ENCODE measurements at places on chromosomes 3 and 15.

- no peak for DNase-seq
These were observed 119.4 kb downstream of the SUCLG2 start for GRCh38 chr3:67535006-67535405.

DNA sequence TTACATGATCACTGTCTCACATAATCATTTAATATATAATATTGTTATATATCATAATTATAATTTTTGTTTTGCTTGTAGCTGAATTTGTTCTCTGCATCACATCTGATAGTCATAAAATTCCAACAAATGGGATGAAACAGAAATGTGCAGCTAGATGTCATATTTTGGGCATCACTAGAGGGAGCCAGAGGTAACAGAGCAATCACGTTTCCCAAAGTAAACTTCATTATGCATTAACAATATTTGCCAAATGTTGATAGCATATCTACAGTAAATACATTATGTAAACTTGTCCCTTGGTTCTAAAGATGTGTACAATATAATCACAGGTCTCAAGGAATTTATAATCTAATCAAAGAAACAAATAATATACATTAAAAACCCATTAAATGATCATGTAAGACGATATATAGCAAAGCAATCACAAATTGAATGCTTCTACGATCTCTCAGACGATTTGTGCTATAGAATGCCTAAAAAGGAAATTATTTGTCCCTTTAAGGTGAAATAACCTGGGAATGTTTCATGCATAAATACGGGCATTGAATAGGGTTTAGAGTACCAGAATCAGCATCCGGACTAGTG lies 234.2 kb upstream of the MCTP2 start:
- DNase-seq, result peak; percentile 31

DNA sequence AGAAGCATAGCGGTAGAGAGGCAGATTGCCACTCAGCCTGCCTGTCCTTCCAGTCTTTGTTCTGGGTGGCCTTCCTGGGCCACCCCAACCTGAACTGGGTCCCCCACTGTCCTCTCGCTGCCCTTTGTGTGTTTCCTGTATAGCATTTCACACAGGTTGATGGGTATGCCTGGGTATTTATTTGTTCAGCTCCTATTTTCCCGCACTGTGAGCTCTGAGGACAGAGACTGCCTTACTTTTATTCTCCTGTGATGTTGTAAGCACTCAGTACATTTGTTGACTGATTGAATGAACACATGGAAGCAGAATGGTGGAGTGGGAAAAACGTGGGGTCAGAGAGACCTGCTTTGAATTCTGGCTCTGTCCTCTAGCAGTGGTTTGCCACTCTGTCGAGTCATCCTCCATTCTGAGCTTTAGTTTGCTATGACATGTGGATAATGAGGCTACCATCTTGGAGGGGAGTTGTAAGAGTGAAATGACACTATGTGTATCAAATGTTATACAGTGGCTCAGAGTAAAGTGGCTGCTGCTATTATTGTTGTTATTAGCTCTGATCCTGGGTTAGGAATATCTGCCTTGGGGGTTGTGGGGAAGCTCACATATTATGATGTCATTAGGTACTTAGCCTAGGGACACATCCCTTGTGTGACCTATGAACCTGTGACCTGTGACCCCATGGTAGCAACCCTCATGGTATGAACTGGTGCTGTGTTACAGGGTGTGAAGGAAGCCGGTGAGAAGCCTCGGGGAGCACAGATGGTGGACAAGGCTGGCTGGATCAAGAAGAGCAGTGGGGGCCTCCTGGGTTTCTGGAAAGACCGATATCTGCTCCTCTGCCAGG lies 6.4 kb downstream of the PLEKHO2 start:
- no peak for DNase-seq

GRCh38 chr3:177035676-177036075 lies 161.6 kb downstream of the TBL1XR1 start:
- no peak for DNase-seq

DNA sequence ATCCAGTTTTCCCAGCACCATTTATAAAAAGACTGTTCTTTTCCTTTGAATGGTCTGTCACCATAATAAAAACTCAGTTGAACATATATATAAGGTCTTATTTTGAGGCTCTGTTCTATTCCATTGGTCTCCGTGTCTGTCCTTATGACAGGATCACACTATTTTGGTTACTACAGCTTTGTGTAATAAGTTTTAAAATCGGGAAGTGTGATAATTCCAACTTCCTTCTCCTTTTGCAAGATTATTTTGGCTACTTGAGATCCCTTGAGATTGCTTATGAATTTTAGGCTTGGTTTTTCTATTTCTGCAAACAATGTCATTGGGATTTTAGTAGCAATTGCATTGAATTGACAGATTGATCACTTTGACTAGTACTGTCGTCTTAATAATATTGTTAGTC lies 35.7 kb downstream of the SACM1L start:
- no peak for DNase-seq

DNA sequence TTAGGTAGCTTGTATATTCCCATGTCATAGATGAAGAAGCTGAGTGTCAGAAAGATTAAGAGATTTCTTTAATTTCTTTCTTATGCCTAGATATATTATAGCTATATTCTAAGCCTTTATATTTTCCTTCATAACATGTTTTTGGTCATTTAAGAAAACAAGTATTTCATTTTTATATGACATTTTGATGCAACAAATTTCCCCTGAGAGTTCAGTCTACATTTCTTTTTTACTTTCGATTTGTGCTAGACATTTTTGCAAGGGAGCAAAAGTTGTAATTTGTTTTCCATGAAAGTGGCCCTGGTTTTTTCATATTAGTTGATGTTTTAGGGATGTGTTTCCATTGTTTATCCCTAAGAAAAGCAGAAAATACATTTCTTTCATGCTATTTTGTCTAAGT lies 344.9 kb downstream of the NLGN1 start:
- no peak for DNase-seq

DNA sequence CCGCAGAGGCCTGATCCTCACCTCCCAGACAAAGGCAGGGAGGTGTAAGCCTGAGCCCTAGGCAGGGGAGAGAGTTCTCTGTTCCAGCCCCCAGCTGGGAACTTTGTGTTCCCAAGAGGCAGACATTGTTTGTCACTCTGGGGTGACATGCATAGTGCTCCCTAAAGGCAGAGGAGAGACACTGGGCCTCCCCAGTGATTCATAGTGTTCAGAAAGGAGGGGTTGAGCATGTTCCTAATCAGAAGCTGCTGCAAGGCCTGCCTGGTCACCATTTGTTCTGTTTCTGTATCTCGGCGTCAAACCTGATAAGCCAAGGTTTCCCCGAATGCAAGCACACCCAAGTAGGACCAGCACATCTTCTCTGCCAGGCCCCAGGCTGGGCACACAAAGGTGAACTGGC lies 24.0 kb upstream of the SLC6A6 start:
- no peak for DNase-seq

GRCh38 chr3:15305359-15305844 lies 27.0 kb downstream of the SH3BP5 start:
- DNase-seq, result peak; percentile 50

DNA sequence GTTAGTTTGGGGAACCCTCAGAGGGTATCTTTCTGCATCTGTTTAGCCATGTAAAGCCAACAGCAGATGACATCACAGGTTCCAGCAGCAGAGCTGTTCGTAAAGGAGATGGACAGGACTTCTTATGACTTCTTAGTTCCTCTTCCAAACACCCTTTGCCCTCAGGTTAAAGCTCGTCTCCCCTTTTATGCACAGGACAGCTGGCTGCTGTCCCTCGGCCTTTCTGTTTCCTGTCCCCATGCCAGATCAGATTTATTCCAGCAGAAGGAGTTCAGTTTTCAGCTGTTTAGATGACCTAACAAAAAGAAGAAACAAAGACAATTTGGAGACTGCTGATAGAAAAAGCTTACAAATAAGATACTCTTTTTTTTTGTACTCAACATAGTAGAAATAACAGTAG lies 45.1 kb downstream of the SEC22A start:
- DNase-seq, result no peak

DNA sequence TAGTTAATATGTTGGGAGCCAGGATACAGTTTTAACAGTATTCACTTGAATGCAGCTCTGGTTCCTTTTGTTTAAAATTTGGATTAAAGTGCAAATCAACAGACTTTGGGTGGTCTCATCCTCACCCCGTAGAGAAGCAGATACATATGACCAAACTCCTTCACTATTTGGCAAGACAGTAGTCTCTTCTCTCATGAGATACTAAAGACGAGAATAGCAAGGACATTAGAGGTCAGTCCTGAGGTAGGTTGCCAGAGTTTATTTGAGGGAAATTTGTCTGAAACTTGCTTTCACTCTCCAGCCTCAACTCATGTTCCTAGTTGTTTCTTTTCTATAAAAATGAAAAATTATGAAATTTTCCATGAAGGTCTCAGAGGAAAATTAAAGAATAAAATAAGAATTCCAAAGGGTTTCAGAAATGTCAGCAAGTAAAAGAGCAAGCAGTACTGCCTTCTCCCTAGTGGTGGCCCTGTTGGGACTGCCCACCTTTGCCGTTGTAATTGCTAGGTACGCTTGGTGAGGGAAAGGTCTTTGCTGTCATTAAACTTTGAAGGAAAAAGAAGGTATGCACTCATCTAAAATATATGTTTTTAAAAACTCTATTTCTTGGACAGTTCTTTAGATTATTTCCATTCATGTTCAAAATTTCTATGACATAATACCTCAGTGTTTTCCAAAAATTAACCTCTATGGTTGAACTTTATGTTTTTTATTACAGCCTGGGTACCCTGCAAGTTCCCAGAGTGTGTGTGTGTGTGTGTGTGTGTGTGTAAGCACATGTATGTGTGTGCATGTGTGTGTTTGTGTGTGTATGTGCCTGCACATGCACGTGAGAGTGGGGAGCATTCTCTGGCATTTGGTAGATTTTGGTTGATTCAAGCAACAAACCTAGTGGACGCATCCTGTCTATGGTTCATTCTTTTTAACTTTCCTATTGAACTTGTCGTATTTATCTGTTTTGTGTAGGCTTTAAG lies 111.4 kb downstream of the CMSS1 start:
- DNase-seq, result peak; percentile 33

DNA sequence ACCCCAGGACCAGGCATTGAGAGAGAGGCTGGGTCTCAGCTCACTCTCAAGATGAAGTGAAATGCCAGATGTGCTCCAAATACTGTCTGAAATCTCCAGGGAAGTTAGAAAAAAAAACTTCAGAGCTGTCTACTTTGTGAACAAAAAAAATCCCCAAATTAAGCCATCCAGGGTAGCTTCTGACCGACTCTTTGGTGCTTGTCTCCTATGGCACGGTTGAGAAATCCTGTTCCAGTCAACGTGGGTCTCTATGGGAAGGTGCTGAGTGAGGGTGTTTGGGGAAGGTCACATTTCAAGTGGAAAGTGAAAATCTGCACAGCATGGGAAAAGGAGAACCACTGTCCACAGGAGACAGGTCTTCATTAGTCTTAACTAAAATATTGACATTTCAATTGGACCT lies 322.5 kb upstream of the CFAP20DC start:
- no peak for DNase-seq

GRCh38 chr15:29740692-29741311 lies 81.5 kb downstream of the TJP1 start:
- no peak for DNase-seq

- DNase-seq, result no peak
These were observed 19.2 kb upstream of the MORF4L1 start for GRCh38 chr15:78853500-78853899.

DNA sequence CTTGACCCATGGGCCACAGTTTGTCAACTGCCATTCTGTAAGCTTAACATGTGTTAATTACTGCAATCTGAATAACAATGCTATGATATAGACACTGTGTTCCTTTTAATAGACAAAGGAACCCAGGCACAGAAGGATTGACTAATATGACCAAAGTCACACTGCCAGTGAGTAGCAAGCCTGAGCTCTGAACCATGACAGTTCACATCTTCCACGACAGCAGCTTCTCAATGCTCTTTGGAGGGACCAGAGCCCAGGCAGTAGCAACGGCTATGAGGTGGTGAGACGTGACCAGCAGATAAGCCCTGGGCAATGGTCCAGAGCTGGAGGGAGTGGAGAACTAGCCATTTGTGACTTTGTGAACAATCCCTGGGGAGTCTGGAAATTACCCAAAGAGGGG lies 19.4 kb downstream of the CA12 start:
- no peak for DNase-seq

GRCh38 chr15:36483409-36483808 lies 96.0 kb upstream of the CDIN1 start:
- DNase-seq, result no peak

GRCh38 chr15:29682781-29683180 lies 139.5 kb downstream of the TJP1 start:
- DNase-seq, result no peak

DNA sequence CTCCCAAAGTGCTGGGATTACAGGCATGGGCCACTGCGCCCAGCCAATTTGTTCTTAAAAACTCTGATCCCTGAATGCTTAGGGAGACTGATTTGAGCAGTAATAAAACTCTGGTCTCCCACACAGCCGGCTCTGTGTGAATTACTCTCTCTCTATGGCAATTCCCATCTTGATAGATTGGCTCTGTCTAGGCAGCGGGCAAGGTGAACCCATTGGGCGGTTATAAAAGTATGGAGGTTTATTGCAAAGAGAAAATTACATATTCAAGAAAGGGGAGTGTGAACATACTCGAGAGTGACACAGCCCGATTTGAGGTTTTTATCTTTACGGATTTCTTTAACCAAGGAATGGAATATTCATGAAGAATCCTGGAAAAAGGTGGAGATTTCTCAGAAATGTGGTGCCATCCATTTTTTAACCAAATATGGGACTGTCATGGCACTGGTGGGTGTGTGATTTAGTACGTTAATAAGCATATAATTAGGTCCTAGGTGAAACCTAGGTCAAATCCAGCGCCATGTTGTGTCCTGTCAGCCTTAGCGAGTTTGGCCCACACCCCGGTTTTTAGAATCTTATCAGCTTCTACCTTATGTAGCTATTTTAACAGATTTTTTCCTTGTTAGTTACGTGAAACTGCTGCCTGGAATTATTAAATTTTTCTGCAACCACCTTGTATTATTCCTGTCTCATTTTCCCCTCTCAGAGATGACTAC lies 7.2 kb upstream of the GMPS start:
- no peak for DNase-seq

DNA sequence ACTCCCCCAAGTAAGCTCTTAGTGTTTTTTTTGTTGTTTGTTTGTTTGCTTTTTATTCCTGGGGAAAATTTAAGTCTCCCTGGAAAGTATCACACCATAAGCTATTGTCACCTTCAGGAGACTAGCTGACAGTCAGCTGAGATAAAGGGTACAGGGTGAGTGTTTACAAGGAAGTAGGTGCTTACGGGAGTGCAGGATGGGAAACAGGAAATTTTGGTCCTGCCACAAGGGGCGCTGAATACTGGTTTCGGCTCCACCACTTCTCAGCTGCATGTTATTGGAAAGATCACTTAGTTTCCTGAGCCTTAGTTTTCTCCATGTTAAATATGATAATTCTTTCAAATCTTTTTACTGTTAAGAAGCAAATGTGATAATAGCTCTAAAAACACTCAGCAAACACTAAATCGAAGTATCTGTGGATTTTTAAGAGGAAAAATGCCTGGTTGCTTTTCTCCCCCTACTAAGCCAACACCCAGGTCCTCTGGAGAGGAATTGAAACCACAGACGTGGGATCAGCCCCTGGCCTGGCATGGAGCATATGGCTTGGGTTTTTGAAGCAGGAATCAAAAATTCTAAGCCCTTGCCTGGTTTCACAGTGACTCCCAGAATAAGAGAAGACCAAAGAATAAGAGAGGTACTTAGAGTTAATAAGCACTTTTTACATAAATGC lies 90.7 kb downstream of the SCN11A start:
- peak; percentile 73 for DNase-seq

- no peak for DNase-seq
These were observed 220.9 kb upstream of the SUCLG2 start for GRCh38 chr3:67875338-67875737.

Measured in iPS-NIHi11 (cell line).